ENCODE measurements at places on chromosomes 3 and 15.

GRCh38 chr3:127624063-127624462 lies 4.9 kb upstream of the PODXL2 start:
- DNase-seq, result no peak
- H3K27me3 ChIP-seq, result no peaks in the 10 kb centered on the region
- no peak overlapping the region for H3K4me3 ChIP-seq
- H3K27ac ChIP-seq, result no peak overlapping the region
- peaks cover 7% of the 10 kb centered on the region for H3K36me3 ChIP-seq

GRCh38 chr3:179436517-179436916 lies 14.8 kb downstream of the GNB4 start:
- H3K27ac ChIP-seq, result no peak overlapping the region
- peaks cover 13% of the 10 kb centered on the region for H3K4me1 ChIP-seq
- H3K27me3 ChIP-seq, result no peaks in the 10 kb centered on the region
- H3K36me3 ChIP-seq, result no peaks in the 10 kb centered on the region
- H3K4me3 ChIP-seq, result no peak overlapping the region

DNA sequence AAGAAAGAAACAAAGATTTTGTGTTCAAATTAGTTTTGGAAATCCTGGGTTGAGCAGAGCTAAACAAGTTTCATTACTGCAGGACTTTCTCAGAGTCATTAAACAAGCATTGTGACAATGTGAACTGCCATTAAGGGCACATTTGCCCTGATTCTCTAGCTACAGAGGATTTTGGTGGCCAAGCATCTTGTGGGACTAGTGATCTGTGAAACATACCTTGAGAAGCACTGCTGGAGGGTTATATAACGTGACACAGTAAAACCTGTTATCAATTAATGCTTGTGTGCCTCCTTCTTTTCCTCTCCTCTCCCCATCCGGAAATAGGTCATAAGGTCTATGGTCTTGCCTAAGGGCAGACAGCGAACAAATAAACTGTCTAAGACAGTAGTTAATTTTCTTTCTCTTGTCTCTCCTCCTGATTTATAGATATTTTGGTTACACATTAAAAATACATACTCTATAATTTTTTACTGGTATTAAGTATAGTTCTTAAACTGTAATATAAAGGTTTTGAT lies 167.3 kb upstream of the NANOGP8 start:
- H3K27ac ChIP-seq, result no peak overlapping the region
- no peaks in the 10 kb centered on the region for H3K4me1 ChIP-seq
- H3K4me3 ChIP-seq, result no peak overlapping the region
- H3K27me3 ChIP-seq, result no peaks in the 10 kb centered on the region
- DNase-seq, result no peak

- H3K4me3 ChIP-seq, result no peak overlapping the region
- no peaks in the 10 kb centered on the region for H3K4me1 ChIP-seq
- H3K36me3 ChIP-seq, result no peaks in the 10 kb centered on the region
- no peak overlapping the region for H3K27ac ChIP-seq
- H3K27me3 ChIP-seq, result peaks cover 4% of the 10 kb centered on the region
Observed at GRCh38 chr15:25674913-25675312, 188.2 kb downstream of the ATP10A start.

- no peak for DNase-seq
- no peaks in the 10 kb centered on the region for H3K36me3 ChIP-seq
- no peak overlapping the region for H3K27ac ChIP-seq
- H3K27me3 ChIP-seq, result peaks cover 55% of the 10 kb centered on the region
- no peak overlapping the region for H3K4me3 ChIP-seq
- H3K4me1 ChIP-seq, result no peaks in the 10 kb centered on the region
Observed at GRCh38 chr3:44329946-44330345, 8.6 kb upstream of the TCAIM start.
